NCI-H82 (cell line): ENCODE measurements at places on chromosomes 5 and 9.

- DNase-seq: no peak
Measured at GRCh38 chr5:149018909-149019443, 43.9 kb downstream of the SH3TC2 start.

DNA sequence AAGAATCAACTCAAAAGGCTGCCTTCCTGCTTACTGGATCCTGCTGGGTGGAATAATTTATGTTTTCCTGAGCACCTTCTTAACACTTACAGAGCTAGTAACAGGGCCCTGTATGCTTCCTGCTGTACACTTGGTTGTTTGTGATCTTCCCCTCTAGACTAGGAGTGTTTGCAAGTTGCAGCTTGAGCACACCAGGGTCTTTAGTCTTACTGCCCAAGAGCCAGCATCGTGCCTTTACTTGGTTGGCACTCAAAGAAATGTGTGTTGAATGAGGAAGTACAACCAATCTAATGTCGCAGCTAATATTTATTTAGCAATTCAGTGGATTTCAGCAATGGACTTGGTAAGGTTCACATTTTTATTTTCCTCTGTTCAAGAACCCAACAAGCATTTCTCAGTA lies 57.5 kb upstream of the HAND1 start:
- no peak for DNase-seq

DNA sequence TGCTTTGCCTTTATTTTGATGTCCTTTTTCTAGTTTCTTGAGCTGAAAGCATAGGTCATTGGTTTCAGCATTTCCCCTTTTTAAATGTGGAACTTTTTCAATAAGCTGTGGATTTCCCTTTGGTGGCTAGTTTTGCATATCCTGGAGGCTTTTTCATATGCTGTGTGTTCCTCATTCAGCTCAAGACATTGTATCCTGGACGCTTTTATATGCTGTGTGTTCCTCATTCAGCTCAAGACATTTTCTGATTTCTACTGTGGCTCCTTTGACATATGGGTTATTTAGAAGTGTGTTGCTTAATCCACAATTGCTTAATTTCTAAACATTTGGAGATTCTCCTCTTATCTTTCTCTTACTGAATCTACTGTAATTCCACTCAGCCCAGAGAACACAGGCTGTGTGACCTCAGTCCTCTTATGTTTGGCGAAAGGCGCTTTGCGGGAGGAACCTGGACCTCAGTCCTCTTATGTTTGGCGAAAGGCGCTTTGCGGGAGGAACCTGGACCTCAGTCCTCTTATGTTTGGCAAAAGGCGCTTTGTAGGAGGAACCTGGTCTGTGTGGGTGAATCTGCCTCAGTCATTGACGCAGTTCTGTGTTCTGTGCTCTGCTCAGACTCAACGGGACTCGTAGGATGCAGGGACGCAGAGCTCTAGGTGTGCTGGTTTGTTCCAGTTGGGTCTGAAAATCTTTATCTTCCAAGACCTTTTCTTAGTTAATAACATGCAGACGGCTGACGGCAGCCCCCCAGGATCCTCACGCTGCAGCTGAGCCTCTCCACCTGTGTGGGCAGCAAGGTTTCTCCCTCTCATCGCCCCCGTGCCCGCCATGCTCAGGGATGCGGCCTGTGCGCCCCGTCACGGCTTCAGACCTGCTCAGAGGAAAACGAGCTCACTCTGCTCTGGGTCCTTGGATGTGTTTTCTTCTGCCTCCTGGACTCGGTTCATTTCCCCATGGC lies 6.0 kb upstream of the SLC9A3 start:
- no peak for DNase-seq

DNA sequence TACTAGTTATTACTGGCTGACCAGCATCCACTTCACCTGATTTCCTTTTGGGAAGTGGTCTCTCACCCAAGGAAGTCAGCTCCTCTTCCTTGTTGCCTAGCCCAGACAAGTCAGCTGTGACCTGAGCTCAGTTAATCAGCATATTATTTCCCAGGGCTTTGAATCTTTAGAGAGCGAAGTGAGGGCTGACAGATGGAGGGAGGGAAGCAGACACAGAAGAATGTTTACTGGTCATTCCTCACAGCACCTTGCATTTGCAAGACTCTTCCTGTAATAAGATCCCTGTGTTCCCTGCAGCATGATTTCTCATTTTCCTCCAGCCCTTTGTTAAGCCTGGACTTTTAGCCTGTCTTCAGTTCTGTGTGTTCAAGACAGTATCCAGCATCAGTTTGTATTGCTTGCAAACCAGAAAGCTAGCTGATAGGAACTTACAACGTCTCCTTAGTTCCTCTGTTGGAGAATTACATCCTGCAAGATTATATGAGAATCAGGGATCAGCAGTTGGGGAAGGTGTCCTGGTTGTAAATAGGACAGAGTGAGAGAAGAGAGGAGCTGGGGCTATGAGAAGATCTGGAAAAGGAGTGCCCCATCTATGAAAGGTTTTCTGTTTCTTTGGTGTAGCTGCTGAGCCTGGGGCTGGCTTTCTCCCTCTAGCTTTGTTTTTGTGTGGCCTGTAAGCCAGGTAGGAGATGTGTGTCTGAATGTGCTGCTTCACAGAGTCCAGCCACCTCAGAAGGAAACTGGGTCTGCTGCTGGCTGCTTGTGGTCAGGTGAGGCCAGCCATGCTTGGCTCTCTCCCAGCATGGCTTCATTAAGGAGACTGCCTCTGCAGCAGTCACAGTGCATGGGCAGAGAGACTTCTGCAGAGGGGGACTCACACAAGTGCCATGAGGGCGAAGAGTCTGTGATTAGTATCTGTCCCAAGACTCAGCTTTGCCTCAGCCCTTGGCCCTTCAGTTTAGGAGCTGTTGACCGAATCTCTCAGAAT lies 50.3 kb downstream of the MAN2A1 start:
- DNase-seq: peak; percentile 66

GRCh38 chr9:118455259-118455658 lies 751.1 kb downstream of the TLR4 start:
- no peak for DNase-seq

DNA sequence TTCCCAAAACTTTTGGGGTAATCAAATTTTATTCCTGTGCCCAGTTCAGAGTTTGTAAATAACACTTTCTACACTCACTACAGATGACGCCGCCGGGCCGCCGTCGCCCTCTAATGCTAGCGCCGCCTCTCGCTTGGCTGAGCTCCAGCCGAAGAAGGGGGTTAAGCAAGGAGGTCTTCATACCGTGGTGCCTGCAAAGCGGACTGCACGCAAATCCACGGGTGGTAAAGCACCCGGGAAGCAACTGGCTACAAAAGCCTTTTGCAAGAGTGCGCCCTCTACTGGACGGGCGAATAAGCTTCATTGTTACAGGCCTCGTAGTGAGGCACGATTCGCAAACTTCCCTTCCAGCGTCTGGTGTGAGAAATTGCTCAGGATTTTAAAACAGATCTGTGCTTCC lies 280.4 kb downstream of the MEF2C start:
- DNase-seq: peak; percentile 43

DNA sequence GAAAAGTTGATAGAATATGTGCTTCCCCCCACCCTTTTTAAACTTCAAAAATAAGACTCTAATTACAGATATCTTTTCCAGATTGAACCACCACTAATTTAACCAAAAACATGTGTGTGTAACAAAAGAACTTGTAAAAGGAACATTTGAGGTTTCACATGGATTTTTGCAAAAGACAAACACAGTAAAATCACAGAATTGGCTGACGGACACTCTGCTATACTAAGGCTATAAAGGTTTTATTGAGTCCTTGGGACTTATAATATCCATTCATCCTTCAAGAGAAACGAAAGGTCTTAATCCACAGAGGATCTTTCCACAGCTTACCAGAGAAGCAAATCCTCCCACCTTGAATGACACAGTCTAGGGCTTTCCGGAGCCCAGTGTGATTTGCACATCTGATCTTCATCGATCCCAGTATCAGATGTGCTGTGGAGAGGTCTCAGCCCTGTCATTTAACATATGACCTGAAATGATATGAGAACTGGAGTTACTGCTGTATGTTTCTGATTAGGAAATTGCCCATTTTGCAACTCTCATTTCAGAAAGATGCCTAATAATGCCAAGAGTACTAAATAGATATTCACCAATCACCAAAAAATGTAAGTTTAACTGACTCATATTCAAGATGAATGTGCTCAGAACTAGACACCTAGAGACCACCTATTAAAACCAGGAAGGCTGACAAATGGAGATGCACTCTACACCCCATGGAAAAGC lies 256.5 kb upstream of the FBXL7 start:
- peak; percentile 9 for DNase-seq

DNA sequence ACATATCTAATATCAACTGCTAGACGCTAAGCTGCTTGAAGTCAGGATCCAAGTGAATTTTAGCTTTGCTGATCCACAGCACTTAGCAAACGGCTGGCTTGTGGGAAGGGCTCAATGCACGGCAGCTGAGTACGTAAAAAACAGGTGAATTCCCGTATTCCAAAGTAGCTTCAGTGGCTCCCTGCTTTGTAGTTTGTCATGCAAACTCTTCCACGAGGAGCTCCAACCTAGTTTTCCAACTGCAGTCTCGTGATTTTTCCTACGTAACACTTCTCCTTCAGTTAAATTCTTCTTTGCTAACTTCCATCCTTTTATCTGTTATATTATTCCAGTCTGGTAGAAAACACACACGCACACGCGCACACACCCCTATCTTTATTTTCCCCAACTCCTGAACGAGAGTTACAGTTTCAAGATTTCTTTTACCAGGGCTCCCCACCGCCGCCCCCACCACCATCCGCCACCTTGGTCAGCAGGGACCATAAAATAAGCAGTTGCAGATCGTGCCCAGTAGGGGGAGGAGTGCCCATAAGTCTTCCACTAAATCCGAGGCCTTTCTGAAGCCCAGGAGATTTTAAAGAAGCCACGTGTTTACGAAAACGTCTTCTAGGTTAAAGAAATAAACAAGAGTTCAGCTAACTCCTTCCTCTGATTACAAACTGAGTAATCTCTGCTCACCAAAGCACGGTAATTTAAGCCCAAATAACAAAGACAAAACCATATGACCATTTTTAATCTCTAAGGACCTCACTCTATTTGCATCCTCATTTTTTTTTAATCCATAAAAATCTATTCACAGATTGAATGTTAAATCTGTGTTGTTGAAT lies 34.8 kb upstream of the TRIO start:
- peak; percentile 71 for DNase-seq

DNA sequence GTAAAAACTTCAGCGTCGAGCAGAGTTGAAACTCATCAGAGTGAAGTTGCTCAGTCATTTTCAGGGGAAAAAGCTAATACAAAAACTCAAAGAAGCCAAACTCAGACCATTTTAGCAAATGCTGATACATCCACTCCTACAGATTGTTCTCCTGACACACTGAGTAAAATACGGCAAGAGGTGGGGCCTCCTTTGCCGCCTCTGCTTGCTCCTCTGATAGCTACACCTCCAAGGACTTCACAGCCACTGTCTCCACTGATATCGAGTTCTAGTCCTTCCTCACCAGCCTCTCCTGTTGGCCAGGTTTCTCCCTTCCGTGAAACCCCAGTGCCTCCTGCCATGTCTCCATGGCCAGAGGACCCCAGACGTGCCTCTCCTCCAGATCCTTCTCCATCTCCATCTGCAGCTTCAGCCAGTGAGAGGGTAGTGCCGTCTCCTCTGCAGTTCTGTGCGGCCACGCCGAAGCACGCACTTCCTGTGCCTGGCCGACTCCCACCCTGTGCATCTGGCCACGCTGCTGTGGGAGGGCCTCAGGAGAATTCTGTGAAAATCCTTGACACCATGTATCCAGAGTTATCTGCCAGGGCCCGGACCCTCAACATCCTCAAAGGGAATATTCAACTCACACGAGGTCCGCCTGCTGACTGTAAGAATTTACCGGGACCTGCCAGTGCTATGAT lies 41.7 kb downstream of the ICE1 start:
- DNase-seq: no peak

- no peak for DNase-seq
Measured at GRCh38 chr9:26813247-26813646, 79.4 kb downstream of the CAAP1 start.

- no peak for DNase-seq
Measured at GRCh38 chr9:38298904-38299303, 93.6 kb upstream of the ALDH1B1 start.

GRCh38 chr9:114501796-114502682 lies 3.2 kb downstream of the WHRN start:
- no peak for DNase-seq

- no peak for DNase-seq
Measured at GRCh38 chr5:111548992-111549649, 36.8 kb upstream of the STARD4 start.

DNA sequence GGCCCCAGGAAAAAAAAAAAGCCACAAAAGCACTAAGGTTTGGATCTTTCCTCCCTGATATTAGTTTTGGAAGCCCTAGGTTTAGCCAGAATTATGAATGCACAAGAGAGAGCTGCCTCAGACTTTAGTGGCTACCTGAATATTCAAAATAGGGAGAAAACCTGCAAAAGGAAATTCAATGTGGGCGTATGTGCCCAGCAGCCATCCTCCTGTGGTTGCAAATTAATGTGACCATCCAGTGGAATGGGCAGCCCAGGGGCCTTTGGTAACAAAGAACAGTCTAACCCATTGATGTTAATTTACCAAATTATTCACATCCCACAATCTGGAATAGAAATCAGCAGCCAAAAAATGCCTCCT lies 298.4 kb downstream of the CWC27 start:
- DNase-seq: no peak

GRCh38 chr5:165149431-165149830 lies 1644.0 kb downstream of the MAT2B start:
- DNase-seq: no peak

GRCh38 chr9:7121055-7121454 lies 363.3 kb downstream of the KDM4C start:
- DNase-seq: no peak

DNA sequence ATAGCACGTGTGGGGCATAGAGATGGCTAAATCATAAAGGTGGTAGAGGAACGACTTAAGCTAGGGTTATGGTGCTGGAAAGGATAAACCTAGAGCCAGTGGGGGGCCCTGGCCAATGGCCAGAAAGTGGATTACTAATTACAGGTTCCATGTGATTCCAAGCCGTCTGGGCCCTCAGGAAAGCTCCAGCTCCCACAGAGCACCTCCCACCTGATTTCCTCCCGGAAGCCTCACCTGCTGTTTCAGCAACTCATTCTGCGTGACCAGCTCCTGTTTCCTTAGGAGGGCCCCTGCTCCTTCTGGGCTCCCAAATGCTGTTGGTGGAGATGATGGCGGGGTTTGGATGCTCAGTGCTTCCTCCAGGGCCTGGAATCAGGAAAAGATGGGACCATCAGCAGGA lies 16.2 kb downstream of the GPX3 start:
- DNase-seq: peak; percentile 83
